ENCODE measurements at places on chromosomes 11 and 22.

- DNase-seq = no peak
Observed at GRCh38 chr11:121932646-121933185, 183.3 kb downstream of the BLID start.

DNA sequence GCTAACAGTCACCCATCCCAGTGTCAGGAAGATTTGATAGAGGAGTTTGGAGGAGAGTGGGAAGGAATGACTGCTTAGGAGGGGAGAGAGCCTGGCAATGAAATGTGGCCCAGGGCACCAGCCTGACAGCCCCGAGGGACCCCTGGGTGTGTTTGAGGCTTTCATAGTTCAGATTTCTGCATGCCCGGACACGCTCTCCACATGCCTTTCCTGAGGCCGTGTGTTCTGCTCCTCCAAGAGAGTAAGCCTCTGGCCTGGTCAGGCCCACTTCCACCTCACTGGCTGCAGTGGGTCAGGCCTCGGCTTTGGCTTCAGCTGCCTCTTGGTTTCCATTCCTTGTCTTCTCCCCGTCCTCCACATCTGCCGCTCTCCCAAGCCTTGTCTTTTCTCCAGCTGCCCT is 78.4 kb downstream of the C22orf31 start:
- no peak for DNase-seq

GRCh38 chr11:72813740-72814285 is 398 bp upstream of the ATG16L2 start:
- no peak for DNase-seq

GRCh38 chr11:7706377-7706776 is at the start of gene OVCH2:
TSS of gene OVCH2 (minus strand) at chr11:7706477. CDS start at chr11:7706394, 83 bp downstream.
- no peak for DNase-seq

- no peak for DNase-seq
Observed at GRCh38 chr22:38266120-38266519, 6.7 kb downstream of the TMEM184B start.

DNA sequence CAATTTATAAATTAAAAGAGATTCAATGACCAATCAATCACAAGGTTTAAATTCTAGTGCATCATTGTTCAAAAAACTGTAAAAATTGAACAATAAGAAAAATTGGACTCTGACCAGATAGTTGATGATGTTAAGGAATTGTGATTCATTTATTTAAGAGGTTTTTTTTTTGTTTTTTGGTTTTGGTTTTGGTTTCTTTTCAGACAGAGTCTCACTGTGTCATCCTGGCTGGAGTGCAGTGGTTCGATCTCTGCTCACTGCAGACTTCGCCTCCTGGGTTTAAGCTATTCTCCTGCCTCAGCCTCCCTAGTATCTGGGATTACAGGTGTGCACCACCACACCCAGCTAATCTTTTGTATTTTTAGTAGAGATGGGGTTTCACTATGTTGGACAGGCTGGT is 17.1 kb upstream of the EIF3M start:
- DNase-seq = no peak

DNA sequence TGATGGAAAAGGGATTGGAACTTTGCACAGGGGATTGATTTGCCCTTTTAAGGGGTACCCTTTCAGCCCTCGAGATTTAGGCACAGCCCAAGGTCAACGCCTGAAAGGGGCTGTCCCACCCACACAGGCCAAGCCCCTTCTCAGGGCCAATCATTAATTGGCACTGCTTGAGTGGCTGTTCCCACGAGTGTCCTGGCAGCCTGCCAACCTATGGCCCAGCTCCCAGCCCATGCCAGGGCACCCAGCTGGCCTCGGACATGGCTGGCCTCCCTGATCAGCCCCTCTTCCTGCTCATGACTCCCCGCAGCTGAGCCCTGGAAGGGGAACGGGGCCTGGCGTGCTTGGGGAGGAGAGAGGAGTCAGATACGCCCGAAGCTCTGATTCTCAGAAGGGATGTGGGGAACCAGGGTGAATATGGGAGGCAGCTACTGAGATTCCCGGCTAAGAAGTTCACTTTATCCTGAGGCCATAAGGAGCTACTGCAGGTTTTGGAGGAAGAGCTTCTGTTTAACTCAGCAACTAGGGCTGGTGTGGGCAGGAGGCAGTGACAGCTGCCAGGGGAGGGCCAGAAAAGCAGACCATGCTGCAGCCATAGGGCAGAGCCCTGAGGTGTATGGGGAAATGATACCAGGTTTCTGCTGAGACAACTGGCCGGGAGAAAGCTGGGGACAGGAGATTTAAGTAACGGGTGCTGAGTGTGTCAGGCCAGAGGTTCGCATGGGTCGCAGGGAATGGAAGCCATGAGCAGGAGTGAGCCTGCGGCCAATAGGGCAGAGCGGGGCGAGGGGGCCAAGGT is 30.0 kb downstream of the WNT7B start:
- no peak for DNase-seq

DNA sequence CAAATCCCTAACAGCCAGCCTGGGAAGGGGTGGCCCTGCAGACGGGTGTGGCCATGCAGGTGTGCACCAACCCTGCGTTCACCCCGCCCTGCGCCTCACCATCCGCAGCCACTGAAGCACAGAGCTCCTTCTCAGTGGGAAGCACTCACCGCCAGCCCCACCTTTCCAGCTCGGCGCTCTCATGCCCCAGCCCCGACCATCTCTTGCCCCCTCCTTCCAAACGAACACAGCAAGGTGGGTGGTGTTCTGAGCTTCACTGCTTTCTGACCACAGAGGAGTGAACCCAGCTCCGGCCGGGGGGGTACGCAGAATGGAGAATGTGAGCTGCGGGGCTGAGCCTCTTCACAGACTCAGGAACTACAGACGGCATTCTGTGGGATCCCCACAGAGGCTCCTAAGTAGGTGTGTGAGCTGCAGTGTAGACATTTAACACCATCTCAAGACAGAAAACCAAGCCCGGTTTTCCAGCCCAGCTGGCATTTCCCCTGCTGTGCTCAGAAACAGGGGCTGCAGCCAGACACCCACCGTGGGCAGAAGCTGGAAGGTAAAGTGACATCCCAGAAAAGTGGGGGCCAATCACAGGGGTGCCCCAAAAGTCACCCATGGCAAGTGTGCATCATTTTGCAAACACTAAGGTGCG is 88.4 kb upstream of the RTL6 start:
- no peak for DNase-seq

DNA sequence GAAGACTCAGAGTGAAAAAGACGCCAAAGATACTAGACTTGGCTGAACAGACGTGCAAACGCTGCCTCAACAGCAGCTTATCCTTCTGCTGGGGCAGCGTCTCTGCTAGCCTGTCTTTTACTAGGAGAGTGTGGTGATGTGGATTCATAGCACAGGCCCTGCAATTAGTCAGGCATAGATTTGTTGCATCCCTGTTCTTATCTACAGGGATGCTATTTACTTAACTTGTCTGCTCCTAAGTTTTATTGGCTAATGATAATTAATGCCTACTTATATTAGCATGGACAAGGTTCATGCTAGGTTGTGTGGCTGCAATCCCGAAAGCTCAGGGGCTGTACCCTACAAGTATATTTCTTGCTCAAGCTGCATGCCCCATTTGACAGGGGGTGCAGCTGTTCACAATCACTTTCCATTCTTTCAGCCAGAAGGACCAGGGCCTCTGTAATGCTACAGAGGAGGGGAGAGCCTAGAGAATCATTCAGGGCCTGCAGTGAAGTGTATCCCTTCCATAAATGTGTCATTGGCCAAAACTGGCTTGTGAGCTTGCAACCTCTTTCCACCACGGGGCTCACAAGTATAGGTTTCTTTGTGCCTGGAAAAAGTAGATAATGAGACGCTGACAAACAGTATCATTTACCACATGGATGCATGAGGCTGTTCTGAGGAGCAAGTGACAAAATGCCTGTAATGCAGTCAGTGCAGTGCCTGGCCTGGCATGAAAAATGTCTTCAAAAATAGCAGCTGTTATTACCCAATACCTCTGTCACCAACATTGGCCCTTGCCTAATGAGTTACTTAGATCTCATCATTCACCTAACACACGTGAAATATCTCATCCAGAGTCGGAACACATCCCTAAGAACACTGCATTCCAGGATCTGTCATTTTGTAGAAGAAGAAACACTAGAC is 685.8 kb upstream of the API5 start:
- no peak for DNase-seq

DNA sequence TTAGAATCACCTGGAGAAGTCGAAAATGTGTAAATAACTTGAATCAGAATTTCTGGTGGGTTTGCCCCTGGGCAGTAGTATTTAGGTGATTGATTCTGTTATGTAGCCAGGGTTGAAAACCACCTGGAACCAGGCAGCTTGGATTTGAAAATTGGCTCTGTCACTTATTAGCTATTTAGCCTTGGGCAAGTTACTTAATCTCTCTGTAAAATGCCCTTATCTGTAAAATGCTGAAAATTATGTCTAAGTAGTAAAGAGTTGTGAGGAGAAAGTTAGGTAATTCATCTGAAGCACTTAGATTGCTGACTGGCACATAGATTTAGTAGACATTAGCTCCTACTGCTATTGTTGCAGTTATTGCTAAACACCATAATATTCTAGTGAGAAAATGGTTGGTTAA is 49.3 kb downstream of the PPME1 start:
- no peak for DNase-seq

- DNase-seq = no peak
Observed at GRCh38 chr11:40118780-40119179, 1340.7 kb downstream of the LRRC4C start.

- DNase-seq = no peak
Observed at GRCh38 chr11:33931067-33931466, 39.2 kb upstream of the LMO2 start.

DNA sequence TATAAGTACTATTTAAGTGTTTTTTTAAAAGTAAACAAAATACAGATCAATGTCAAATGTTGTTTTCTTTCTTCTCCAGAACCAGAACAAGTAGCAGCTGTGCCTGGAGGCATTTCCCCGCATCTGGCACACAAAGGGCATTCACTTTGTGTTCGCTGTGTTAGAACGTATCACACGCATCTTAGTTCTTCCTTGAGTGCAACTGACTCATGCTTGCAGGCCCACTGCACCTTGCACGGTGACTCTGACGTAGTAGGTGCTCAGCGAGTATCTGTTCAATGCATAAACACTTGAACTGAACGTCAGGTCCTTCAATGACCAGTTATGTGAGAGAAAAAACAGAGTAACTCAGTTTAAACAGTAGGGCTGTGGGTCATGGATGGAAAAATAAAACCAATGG is 3.5 kb downstream of the IFT27 start:
- no peak for DNase-seq

DNA sequence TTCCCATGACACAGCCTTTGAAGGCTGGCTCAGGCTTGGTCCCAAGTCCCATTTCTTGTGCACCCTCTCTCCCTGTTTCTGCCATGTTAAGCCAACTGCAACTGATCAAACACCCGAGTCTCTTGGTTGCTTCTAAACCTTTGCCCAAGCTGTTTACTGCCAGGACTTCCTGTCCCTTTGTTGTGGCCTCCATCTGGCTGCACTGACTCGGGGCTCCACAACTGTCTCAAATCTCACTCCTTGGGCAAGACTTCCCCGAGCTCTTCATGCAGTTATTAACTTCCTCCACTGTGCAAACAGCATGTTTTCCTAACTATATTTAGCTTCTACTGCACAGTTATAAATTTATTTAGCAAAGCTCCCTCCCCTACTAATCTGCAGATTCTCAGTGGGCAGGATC is 4.3 kb downstream of the VPREB1 start:
- DNase-seq = peak; percentile 4

- DNase-seq = peak; percentile 11
Observed at GRCh38 chr22:24845041-24845898, 39.3 kb downstream of the SGSM1 start.

GRCh38 chr22:46465793-46466192 is 71.6 kb downstream of the CELSR1 start:
- DNase-seq = no peak

- no peak for DNase-seq
Observed at GRCh38 chr11:79437278-79437980, 3.4 kb downstream of the TENM4 start.

DNA sequence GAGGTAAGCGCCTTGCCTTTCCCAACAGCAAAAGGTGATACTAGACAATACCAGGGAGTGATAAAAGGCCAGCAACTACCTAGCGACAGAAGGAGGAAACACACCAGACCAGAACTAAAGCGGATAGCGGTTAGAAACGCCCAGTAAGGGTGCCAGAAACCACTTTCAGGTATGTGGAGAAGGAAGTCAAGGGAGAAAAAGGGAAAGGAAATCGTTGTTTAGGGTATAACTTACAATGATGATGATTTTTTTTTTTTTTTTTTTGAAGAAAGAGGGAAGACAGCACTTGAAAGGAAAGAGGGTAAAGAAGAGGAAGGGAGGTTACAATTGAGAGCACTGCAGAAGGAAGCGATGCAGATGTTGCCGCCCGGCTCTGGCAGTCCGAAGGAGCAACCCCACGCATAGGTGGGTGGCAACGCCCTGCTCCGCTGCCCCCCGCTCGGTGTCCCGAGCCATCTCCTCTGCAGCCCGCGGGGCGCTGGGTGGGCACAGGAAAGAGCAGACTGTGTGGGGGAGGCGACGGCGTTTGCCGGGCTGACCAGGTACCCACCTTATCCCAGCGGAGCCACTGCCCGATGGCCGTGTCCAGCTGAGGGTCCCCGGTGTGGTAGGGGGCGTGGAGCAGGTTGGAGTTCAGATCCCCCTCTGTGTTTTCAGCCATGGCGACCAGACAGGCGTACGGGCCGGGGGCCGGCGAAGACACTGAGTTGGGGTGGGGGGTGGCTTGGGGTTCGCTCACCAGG is 561 bp downstream of the PGM2L1 start:
- peak; percentile 61 for DNase-seq

DNA sequence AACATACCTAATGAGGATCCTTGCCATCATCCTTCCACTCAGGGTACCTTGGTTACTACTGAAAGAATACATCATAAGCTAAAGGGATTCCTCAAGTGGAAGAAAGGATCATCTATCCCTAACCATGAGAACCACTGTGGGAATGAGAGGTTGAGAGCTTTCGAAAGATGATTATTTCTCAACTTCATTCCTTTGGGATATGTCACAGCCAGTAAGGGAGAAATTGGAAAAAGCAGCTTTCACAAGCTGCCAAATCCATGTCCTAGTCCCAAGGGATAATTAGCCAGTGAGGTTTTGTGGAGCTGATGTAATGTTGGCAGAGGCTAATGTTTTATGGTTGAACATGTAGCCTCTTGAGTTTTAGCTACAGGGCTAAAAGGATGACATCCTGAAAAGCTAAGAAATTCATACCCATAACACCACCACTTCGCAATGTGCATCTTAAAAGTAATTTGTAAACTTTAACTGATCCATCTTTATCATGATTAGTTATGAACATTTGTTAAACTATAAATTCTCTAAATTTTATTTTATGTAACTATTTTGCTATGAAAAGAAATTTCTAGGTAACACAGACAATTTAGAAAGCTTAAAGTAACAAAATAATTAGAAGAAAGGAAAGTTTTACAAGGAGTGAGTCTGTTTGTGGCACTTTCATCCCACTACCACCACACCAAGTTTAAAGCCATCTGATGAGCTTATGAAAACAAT is 123.9 kb downstream of the MRTFA start:
- no peak for DNase-seq

DNA sequence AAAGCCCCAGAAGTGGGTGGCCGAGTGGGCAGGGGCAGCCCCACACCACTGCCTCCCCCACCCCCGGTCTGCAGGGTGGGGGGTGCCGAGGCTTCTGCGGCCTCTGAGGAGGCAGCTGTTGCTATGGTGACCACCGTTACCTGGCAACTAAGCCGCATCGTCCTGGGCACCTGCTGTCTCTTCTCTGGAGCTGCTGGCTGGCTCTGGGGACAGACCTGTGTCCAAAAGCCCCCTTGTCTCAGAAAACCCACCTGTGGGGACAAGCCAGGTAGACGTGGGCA is 79.9 kb upstream of the PRR5 start:
- peak; percentile 57 for DNase-seq
